Adrenal gland (tissue), 19 donors: ENCODE measurements at places on chromosomes 16 and 17.

- no peak for DNase-seq
Measured at GRCh38 chr17:65933290-65933689, 258.6 kb downstream of the CEP112 start.

- DNase-seq: peak; percentile 62
Measured at GRCh38 chr16:28326881-28327610, 34.7 kb downstream of the SBK1 start.

DNA sequence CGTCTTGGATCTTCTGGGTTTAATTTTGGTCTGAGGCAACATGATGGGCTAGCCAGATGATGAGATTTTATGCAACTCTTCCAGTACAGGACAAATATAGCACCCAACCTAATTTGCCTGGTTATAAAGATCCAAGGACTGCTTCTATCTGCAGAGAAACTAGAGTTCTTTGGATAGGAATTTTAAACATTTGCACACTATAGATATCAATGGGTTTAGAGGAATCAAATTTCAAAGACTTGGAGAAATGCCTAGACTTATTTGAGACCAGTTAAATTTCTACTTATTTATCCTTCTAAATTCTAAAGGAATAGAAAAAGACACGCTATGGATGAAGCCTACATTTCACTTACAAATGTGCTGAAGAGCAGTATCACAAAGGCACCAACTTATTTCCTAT is 12.6 kb downstream of the PMFBP1 start:
- no peak for DNase-seq

GRCh38 chr17:15364615-15365014 is 23.2 kb upstream of the TEKT3 start:
- DNase-seq: no peak

GRCh38 chr17:5078106-5079028 is at the start of gene ZFP3:
ZFP3 (plus strand) TSS chr17:5078467; CDS start chr17:5091505, 13,038 bp downstream.
- peak; percentile 84 for DNase-seq

DNA sequence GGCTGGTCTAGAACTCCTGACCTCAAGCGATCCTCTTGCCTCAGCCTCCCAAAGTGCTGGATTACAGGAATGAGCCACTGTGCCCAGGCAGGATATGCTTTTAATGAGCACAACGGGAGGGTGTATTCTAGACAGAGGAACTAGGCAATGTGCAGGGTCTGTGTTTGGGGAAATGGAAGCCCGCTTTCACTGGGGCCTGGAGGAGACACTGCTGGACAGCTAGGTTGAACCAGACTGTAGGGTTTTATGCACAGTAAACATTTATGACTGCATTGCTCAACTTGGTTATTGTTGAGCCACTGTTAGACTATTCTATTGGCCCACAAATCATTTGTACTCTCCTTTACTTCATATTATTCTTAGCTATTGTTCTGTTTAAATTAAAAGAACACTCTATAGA is 10.2 kb upstream of the SIAH1 start:
- no peak for DNase-seq

DNA sequence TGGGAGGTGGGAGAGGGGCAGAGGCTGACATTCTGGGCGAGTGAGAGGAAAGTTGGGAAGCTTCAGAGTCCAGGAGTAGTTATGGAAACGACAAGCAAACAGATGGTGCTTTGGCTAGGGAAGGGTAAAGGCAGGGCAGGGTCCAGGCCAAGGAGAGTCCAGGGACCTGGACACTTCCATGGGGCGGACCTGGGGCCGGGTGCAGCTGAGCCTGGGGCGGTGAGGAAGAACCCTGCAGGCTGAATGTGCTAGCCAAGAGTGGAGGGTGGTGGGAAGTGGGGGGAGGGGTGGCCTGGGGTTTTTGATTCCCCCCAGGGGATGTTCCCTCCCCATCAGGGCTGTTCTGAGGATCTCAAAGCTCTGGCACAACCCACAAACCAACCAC is 2.6 kb downstream of the PPP1R9B start:
- no peak for DNase-seq
